ENCODE measurements at places on chromosomes 1 and 21. TPM values are rescaled to one million over a fixed set of nuclear protein-coding genes. Genes with fewer than 3 reads are reported as not detected.

- H3K4me3 ChIP-seq: no peak overlapping the region
- H3K27me3 ChIP-seq: no peaks in the 10 kb centered on the region
- H3K4me1 ChIP-seq: no peaks in the 10 kb centered on the region
- peaks cover 3% of the 10 kb centered on the region for H3K36me3 ChIP-seq
Observed at GRCh38 chr1:184289825-184290550, 96.8 kb upstream of the C1orf21 start.

NBPF6 gene
- total RNA-seq: 0.28 TPM

- H3K4me3 ChIP-seq: no peak overlapping the region
- H3K36me3 ChIP-seq: no peaks in the 10 kb centered on the region
- H3K27me3 ChIP-seq: peaks cover 1% of the 10 kb centered on the region
- DNase-seq: no peak
Observed at GRCh38 chr1:108007531-108007930, 42.6 kb upstream of the VAV3 start.

LCE1E gene
- not detected for total RNA-seq

DNA sequence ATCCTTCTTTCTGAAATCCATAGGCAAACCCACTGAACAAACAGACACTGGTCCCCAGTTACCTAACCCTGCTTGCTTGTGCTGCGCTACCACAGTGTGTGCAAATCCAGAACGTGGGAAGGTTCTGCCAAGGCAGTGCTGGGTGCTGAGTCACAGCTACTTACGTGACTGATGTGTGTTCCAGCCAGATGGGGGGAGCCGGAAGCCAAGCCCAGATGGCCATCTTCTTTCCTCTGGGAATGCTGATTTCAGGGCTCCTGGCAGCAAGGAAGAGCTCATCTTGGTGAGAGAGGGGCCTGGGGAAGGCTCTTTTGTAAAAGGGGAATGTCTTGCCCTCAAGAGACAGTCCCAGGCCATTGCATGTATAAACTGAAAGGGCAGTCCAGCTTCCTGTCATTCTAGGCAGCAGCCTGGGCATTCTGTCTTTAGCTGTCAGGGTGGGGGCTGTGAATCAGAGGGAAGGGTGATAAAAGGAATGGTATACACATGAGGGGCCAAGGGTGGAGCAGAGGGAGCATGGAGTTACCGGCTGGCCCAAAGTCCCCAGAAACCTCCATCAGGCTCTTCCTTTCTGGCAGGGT, 54.1 kb downstream of the CD46 start:
- no peaks in the 10 kb centered on the region for H3K27me3 ChIP-seq
- DNase-seq: no peak
- H3K4me3 ChIP-seq: no peak overlapping the region
- no peak overlapping the region for H3K27ac ChIP-seq

DNA sequence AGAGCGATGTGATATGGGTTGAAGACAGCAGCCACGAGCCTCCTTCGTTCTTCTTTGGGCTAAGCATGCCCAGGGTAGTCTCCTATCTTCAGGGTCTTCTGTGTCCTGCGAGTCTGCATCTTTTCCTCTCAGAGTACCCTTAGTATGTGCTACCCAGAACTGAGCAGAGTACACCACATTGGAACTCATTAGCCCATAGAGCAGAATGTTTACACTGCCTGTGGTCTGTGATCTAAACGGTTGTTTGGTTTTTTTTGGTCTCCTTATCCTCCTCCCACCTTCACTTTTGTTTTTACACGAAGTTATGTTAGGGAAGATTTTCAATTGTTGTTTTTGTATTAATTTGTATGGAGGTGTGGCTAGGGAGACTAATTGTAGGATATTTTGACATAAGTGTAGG, 126.4 kb downstream of the NEK7 start:
- peaks cover 1% of the 10 kb centered on the region for H3K27me3 ChIP-seq
- H3K36me3 ChIP-seq: peaks cover 10% of the 10 kb centered on the region
- H3K4me1 ChIP-seq: peaks cover 5% of the 10 kb centered on the region
- no peak for DNase-seq
- no peak overlapping the region for H3K4me3 ChIP-seq
- H3K27ac ChIP-seq: no peak overlapping the region

DNA sequence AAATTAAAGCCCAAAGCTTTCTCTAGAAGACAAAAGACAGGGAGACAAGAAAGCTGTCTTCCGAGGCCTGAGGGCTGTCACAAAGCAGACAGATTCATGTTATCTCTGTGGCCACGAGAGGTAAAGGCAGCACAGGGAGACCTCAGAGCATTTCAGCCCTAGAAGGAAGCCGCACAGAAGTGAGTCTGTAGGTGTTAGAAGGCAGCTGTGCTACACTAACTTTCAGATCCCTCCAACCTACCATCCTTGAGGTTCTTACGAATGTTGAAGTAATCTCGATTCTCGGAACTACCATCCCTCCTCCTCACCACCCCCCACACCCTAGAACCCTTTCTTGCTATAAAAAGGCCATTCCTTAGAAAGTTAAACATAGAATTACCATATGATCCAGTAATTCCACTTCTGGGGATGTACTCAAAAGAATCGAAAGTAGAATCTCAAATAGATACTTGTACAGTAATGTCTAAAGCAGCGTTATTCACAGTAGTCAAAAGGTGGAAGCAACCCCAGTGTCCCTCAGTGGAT, 21.5 kb upstream of the LYST start:
- H3K27me3 ChIP-seq: no peaks in the 10 kb centered on the region
- DNase-seq: no peak
- no peak overlapping the region for H3K4me3 ChIP-seq
- no peak overlapping the region for H3K27ac ChIP-seq

GJA8 gene
- not detected for total RNA-seq

IL22RA1 gene
- not detected for total RNA-seq

TRAF3IP3 gene
- not detected for total RNA-seq
